Fibroblast of skin of left biceps (primary cell): ENCODE measurements at places on chromosomes 16 and 17.

- DNase-seq = no peak
Observed at GRCh38 chr16:11398136-11398535, 52.9 kb downstream of the RMI2 start.

GRCh38 chr16:85661740-85662481, 26.8 kb downstream of the GINS2 start:
- no peak for DNase-seq

DNA sequence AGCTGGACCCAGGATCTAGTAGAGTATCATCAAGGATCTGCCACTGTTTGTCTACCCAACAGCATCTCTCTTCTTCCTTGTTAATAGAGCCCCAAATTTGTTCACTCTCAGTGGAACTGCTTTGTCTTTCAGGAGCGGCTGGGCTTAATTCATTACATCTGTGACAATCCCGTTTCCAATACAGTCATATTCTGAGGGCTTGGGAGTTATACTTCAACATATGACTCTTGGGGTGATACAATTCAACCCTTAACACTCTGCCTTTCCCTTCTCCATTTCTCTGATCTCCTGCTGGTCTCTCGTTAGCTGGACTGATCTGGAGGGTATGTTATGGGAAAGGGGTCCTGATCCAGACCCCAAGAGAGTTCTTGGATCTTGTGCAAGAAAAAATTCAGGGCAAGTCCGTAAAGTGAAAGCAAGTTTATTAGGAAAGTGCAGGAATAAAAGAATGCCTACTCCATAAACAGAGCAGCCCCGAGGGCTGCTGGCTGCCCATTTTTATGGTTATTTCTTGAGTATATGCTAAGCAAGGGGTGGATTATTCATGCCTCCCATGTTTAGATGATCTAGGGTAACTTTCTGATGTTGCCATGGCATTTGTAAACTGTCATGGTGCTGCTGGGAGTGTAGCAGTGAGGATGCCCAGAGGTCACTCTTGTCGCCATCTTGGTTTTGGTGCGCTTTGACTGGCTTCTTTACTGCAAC, 42.4 kb downstream of the IQCK start:
- DNase-seq = no peak

GRCh38 chr16:29777576-29778350, at the start of gene ZG16:
ZG16 (plus strand) TSS chr16:29778256; CDS start chr16:29779267, 1,011 bp downstream.
- no peak for DNase-seq

DNA sequence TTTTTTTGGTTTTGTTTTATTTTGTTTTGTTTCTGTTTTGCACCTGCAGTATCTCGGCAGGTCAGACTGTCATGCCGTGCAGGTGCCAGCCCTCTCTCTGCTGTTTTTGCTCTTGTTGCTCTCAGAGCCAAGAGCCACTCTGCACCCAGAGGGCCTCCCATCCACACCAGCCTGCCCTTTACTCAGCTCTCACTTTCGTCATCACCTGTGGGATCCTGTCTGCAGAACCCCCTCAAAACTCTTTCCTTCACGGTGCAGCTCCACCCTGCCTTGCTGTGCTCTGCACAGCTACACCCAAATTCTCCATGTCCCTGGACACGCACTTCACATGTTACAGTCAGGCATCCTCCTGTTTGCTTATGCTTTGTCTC, 2.6 kb downstream of the AOC3 start:
- no peak for DNase-seq

GRCh38 chr17:73617501-73617900, 26.7 kb downstream of the SDK2 start:
- no peak for DNase-seq

GRCh38 chr17:64020056-64020766, at the start of gene ICAM2:
ICAM2 (minus strand) TSS chr17:64020633; CDS start chr17:64006691, 13,942 bp downstream.
- DNase-seq = no peak

- DNase-seq = no peak
Observed at GRCh38 chr16:86362155-86362849, 148.0 kb upstream of the FOXF1 start.

DNA sequence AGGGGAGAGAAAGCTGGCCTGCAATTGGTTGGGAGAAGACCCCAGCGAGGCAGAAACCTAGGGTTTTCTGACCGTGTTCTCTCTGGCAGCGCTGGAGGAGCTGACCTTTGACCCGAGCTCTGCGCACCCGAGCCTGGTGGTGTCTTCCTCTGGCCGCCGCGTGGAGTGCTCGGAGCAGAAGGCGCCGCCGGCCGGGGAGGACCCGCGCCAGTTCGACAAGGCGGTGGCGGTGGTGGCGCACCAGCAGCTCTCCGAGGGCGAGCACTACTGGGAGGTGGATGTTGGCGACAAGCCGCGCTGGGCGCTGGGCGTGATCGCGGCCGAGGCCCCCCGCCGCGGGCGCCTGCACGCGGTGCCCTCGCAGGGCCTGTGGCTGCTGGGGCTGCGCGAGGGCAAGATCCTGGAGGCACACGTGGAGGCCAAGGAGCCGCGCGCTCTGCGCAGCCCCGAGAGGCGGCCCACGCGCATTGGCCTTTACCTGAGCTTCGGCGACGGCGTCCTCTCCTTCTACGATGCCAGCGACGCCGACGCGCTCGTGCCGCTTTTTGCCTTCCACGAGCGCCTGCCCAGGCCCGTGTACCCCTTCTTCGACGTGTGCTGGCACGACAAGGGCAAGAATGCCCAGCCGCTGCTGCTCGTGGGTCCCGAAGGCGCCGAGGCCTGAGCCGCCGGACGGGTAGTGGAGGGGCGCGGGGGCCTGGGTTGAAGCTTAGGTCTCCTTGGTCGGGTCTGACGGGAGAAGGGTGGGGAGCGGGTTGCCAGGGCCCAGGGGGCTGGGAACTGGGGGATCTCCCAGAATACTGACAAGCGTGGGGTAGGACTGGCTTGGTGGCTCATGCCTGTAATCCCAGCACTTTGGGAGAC, 7.4 kb upstream of the PYDC1 start:
- no peak for DNase-seq

DNA sequence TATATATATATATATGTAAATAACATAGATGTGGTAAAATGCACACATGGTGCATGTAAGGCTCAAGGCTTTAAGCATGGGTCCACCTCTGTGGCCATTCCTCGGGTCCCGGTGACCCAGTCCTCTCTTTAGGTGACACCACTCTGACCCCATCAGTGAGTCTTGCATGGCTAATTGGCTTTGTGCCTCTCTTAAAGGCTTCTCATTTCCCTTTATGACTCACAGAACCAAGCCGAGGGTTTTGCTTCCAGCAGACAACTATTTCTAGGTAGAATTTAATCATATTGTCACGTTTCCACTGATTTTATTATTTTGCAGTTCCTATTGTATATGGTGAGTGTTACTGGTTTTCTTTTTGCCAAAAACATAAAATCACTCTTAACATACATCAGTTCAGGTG, 59.7 kb downstream of the PLCG2 start:
- DNase-seq = no peak

- DNase-seq = no peak
Observed at GRCh38 chr16:17423221-17423620, 47.5 kb downstream of the XYLT1 start.

DNA sequence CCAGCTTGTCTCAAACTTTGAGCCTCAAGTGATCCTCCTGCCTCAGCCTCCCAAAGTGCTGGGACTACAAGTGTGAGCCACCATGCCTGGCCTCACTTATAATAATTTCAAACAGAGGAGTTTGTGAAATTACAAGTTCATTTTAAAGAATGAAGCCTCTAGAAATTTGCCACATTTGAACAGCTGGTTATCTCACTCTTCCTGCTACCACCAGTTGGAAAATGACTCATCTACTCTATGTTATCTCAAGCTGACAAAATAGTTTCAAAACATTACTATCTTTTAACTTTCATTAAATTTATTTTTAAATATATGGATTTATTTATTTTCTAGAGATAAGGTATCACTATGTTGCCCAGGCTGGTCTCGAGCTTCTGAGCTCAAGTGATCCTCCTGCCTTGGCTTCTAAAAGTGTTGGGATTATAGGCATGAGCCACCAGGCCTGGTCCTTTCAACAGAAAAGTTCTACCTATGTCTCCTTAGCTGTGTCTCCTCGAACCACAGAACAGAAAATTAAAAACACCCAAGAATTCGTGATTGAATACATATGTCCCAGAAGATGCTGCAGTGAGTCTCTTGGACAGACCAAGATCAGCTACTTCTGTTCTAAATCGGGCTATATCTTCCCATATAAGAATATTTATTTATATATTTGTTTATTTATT, 47.6 kb downstream of the MYH13 start:
- no peak for DNase-seq
